ENCODE measurements at places on chromosomes 7 and 10. TPM values are rescaled to one million over a fixed set of nuclear protein-coding genes. Genes with fewer than 3 reads are reported as not detected.

DNA sequence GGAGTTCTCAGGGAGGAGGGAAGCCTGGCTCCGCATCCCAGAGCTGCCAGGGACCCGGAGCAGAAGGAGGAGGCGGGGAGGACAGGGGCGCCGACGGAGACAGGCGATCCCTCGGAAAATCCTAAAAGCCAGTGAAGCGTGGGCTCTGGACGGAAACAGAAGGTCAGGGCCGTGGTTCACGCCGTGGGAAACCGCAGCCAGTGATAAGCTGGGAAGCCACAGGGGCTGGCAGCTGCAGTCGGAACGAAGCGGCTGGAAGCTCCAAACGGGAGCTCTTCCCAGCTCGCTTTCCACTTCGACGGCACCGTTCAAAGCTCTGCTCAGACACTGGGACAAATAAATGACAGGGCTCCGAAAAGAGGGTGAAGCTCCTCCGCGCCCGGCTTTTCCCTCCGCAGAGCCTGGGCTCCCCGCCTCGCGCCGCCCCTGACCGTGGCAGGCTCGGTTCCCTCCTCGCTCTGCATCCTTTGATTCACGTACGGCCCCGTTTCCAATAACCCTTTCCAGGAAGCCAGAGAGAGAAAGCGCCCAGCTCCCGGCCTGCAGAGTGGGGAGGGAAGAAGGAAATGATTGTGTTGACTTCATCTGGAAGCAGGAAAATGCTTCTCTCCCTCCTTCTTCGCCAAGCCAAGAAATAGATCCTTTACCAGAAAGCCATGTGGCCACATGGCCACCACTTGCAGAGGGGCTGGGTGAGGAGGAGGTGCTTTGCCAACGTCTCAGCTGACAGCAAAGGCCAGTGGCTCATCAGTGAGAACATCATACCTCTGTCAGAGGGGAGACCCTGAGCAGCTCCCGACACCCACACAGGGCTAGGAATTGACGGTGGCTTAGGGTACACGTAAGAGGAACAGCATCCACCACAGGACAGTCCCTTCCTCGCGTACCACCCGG, 57.4 kb downstream of the ADRB1 start:
- peaks cover 29% of the 10 kb centered on the region for H3K27me3 ChIP-seq
- DNase-seq: peak; percentile 36
- no peaks in the 10 kb centered on the region for H3K36me3 ChIP-seq
- H3K4me1 ChIP-seq: peaks cover 42% of the 10 kb centered on the region
- peak overlapping the region; percentile 52 for H3K4me3 ChIP-seq

GRCh38 chr7:79421751-79422150, 31.7 kb downstream of the MAGI2 start:
- H3K4me1 ChIP-seq: no peaks in the 10 kb centered on the region
- H3K36me3 ChIP-seq: no peaks in the 10 kb centered on the region
- no peaks in the 10 kb centered on the region for H3K27me3 ChIP-seq
- no peak overlapping the region for H3K4me3 ChIP-seq
- no peak overlapping the region for H3K27ac ChIP-seq
- no peak for DNase-seq

GRCh38 chr7:135179321-135179925, 8.9 kb upstream of the CYREN start:
- DNase-seq: no peak
- no peak overlapping the region for H3K27ac ChIP-seq
- no peak overlapping the region for H3K4me3 ChIP-seq
- no peaks in the 10 kb centered on the region for H3K4me1 ChIP-seq
- no peaks in the 10 kb centered on the region for H3K27me3 ChIP-seq
- peaks cover 40% of the 10 kb centered on the region for H3K36me3 ChIP-seq

GRCh38 chr7:37495574-37496184, 47.0 kb upstream of the ELMO1 start:
- DNase-seq: no peak
- no peak overlapping the region for H3K27ac ChIP-seq
- H3K4me3 ChIP-seq: no peak overlapping the region
- H3K27me3 ChIP-seq: no peaks in the 10 kb centered on the region
- no peaks in the 10 kb centered on the region for H3K36me3 ChIP-seq

Gene CNTNAP2
- not detected for total RNA-seq

Gene AKR1C8
- total RNA-seq: not detected

GRCh38 chr7:140390466-140391190, 7.7 kb downstream of the SLC37A3 start:
- no peaks in the 10 kb centered on the region for H3K27me3 ChIP-seq
- peaks cover 3% of the 10 kb centered on the region for H3K4me1 ChIP-seq
- H3K4me3 ChIP-seq: no peak overlapping the region
- DNase-seq: peak; percentile 45
- no peak overlapping the region for H3K27ac ChIP-seq

Gene TDRD1
- total RNA-seq: 0.16 TPM

Gene CDHR3
- total RNA-seq: 0.74 TPM

DNA sequence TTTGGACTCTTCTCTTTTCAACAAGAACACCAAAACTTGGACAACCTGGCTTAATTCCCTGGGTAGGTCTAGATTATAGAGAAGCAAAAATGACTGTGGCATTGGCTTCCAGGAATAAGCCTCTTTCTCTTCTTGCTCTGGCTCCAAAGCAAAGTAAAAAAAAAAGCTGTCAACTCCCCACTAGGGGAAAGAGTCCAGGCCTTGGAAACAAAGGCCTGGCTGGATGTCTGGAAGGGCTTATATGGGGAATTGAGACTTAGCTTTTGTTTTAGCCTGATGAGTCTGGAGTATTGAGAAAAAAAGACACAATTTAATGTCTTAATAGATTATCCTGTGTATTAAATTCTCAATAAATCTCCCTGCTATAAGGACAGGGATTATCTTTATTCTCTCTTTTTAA, 300.6 kb downstream of the SORCS3 start:
- no peak for DNase-seq
- no peak overlapping the region for H3K27ac ChIP-seq
- no peaks in the 10 kb centered on the region for H3K36me3 ChIP-seq
- no peaks in the 10 kb centered on the region for H3K4me1 ChIP-seq
- H3K4me3 ChIP-seq: no peak overlapping the region
- no peaks in the 10 kb centered on the region for H3K27me3 ChIP-seq

DNA sequence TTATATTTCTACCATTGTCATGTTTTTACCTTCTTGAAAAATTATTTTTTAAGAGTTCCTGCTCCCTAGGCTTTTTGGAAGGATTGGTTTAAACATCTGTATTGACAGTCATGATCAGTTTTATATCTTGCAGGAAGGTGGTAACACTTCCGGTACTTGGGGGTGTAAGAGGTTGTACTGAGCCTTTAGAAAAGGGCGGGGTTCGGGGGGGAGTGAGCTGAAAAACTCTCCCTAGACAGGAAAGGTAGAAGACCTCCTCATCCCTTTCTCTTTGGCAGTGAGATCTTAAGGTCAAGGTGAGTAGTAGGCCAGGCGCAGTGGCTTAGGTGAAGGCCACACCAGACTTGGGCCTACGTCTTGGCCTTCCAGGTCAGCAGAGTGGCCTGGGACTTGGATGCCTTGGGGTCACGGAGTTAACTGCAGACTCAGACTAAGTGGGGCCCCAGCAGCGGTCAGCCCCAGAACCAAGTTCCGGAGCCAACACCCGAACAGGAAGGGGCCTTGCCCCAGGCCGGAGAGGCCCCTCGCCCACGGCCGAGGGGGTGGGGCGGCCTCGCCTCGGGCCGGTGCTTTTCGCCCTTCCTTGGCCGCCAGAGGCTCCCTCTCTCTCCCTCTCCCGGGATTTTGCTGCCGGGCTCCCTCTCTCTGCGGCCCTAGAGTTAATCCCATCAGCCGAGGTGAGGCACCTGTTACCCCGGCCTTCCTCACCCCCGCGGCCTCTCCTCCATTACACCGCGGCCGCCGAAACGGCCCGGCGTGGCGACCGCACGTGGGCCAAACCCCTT, at the start of gene PPP1R9A:
TSS of gene PPP1R9A (plus strand) at position 569 of the 785 bp plus-strand sequence. CDS start 2,520 bp downstream, outside the sequence.
- peaks cover 42% of the 10 kb centered on the region for H3K27me3 ChIP-seq
- no peaks in the 10 kb centered on the region for H3K36me3 ChIP-seq
- no peaks in the 10 kb centered on the region for H3K4me1 ChIP-seq
- DNase-seq: no peak

Gene BAG3
- 13.4 TPM for total RNA-seq

Gene GPRIN2
- not detected for total RNA-seq

Gene GNGT1
- not detected for total RNA-seq

DNA sequence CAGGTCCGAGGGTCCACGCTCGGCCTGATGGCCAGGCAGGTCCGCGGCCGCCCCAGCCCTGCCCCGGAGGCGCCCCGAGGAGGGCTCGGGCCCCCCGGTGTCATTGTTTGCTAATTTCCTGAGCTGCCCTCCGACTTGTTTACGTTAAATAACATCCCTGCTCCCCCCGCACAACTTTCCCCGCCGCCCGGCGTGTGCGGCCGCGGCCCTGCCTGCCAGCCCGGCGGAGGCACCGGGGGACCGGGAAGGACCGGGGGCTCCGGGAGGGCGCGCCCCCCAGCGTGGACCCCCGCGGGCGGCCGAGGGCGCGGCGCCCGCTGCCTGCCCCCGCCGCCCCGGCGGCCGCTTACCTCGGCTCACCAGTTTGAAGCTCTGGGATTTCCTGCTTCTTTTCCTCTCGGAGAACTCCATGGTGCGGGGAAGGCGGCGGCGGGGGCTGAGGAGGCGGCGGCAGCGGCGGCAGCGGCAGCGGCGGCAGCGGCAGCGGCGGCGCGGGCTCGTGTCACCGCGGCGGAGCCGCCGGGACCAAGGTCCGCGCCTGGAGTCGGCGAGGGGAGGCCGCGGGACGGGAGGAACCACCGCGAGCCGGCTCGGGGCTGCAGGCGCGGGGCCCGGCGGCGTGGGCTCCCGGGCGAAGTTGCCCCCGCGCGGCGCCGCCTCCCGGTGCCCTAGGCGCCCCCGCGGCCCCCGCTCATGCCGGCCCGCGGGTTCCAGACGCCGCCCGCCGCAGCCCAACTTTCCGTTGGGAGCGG, 515 bp downstream of the BEND7 start:
- peak overlapping the region; percentile 49 for H3K4me3 ChIP-seq
- H3K4me1 ChIP-seq: peaks cover 3% of the 10 kb centered on the region
- no peak overlapping the region for H3K27ac ChIP-seq
- no peaks in the 10 kb centered on the region for H3K36me3 ChIP-seq
- no peak for DNase-seq
- H3K27me3 ChIP-seq: peaks cover 57% of the 10 kb centered on the region

Gene CLRN3
- not detected for total RNA-seq

DNA sequence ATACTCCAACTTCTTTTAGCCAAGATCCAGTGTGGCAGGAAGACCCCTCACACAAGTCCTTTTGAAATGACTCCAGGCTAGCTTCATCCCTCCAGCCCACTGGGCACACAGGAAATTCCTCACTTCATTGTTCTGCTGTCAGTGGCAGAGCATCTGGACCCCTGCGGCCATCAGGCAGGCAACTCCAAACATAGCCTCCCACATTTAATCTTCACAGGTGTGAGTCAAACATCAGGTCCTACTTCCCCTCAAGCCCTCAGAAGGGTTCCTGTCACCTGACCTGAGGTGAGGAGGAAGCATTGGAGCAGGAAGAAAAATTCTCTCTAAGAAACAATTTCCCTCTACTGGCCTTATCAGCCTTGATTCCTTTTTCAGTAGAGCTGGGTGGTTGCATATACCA, 51.1 kb upstream of the C1GALT1 start:
- H3K4me3 ChIP-seq: no peak overlapping the region
- no peak overlapping the region for H3K27ac ChIP-seq
- DNase-seq: no peak
- H3K36me3 ChIP-seq: no peaks in the 10 kb centered on the region
- H3K4me1 ChIP-seq: peaks cover 4% of the 10 kb centered on the region
- H3K27me3 ChIP-seq: no peaks in the 10 kb centered on the region

- no peak overlapping the region for H3K27ac ChIP-seq
- H3K36me3 ChIP-seq: peaks cover 13% of the 10 kb centered on the region
- H3K27me3 ChIP-seq: no peaks in the 10 kb centered on the region
- H3K4me1 ChIP-seq: peaks cover 4% of the 10 kb centered on the region
- no peak overlapping the region for H3K4me3 ChIP-seq
Measured at GRCh38 chr7:24659505-24659904, 86.3 kb downstream of the PALS2 start.

Gene GBX1
- total RNA-seq: not detected

DNA sequence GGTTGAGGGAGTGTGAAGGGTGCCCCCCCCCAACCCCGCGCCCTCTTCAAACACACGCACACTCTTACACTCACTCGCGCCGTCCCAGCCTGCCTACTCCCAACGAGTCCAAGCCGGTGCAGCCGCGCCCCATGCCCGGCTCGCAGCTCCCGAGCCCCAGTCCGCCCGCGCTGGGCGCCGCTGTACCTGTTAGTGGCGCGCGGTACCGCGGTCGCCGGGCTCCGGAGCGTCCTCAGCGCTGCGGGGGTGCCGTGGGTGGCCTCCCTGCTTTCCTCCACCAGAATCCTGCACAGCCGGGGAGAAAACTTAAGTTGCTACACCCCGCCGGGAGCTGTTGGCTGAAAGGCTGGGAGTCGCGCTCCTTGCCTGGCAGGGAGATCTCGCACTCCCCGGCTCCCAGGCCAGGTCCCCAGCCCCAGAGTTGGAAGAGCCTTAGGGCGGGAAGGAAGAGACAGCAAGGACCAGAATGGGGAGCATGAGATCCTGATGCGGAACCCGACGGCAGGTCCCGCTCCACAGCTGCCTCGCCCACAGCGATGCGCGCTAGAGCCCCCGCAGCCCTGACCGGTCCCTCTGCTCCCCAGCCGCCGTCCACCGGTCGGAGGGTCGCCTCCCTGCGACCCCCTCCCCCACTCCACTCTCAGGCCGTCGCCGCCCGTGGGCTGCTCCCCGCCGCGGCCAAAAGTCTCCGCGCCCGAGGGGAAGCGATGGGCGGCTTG, 863 bp downstream of the ST8SIA6 start:
- peak; percentile 42 for DNase-seq
- peaks cover 44% of the 10 kb centered on the region for H3K27me3 ChIP-seq
- no peak overlapping the region for H3K27ac ChIP-seq
- H3K4me3 ChIP-seq: peak overlapping the region; percentile 72
- peaks cover 15% of the 10 kb centered on the region for H3K4me1 ChIP-seq

DNA sequence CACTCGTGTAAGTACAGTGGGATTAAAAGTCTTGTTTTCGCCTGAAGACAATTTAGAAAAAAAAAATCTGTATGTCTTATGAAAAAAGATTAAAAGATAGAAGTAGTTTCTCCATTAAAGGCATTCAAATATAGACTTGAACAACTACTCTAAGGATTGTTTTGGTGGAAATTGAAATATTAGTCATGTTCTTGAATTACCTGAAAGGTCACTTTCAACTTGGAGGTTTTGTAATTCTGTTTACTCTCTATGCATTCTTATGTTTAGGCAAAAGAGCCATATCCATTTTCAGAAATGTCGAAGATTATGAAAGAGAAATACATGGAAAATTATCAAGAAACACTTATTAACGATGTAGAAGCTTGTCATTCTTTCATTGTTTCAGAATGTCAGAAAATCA, 373.7 kb downstream of the ARL4A start:
- no peaks in the 10 kb centered on the region for H3K36me3 ChIP-seq
- H3K4me3 ChIP-seq: no peak overlapping the region
- H3K27me3 ChIP-seq: peaks cover 1% of the 10 kb centered on the region
- peaks cover 10% of the 10 kb centered on the region for H3K4me1 ChIP-seq
- no peak for DNase-seq
- H3K27ac ChIP-seq: no peak overlapping the region

Gene USP6NL
- 2.5 TPM for total RNA-seq
